Sigmoid colon (tissue), 7 donors: ENCODE measurements at places on chromosomes 12 and 14.
A peak's percentile ranks its signal among the peaks of the same experiment; 100 is the strongest.

DNA sequence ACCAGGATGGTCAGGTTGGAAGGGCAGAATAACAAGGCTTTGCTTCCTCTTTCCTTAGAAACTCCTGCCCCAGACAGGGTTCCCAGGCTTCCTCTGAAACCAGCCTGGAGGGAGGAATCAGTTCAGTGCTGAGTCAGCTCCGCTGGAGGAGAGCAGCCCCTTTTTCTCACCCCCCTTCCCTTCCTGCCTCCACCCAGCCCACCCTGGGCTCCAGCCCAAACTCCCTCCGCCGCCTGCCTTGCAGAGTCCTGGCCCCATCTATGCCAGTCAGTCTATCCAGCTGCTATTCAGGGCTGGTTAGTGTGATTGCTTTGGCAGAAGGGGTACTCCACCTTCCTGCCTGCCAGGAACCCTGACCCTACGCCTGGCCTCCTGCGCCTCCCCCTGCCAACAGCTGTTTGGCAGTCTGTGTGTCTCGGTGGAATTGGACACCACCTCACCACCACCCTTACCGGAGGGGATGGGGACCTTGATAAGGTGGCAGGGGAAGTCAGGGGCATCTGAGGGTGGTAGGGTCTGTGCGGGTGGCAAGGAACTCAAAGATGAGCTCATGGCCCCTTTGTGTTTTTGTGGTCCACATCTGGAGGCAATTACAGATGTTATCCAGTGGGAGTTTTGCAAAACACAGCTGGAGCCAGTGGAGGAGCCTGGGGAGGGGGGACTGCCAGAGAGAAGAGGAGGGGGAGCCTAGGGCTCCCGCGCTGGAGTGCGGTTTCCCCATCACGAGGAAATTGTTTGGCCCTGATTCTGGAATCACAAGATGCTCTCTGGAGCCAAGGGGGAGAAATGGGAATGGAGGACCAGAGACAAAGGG, 12.2 kb downstream of the MMP14 start:
- peak; percentile 95 for DNase-seq

DNA sequence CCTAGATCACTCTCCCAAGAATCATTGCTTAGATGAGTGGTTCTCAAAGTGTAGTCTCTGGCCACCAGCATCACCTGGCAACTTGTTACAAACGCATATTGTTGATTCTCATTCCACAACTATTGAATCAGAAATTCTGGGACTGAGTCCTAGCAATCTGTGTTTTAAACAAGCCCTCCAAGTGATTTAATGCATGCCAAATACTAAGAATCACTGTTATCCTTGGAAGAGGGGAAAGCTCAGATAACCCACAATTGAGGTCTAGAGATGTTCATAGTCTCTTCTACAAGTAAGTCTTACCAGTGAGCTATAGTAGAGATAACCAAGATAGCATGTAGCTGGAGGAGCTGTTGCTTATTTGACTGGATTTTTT, 666.6 kb downstream of the DIO2 start:
- DNase-seq: no peak

GRCh38 chr12:122880668-122881067, 15.3 kb downstream of the VPS37B start:
- no peak for DNase-seq

DNA sequence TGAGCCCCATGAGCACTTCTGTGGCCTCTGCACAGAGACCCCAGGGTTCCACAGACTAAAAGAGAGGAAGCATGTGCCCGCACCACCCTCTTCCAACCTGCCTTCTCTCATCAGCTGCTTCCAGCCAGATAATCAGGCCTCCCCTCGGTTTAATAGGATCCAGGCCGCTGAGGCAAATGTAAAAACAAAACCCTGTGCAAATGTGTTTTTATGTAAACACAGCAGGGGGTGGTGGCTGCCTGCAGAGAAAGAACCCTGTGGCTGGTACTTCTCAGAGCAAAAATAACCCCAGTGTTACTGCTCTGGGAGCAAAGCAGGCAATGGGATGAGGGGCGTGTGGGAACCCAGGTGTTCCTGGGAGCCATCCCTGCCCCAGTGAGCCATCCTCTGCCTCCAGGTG, 46.2 kb downstream of the WSCD2 start:
- no peak for DNase-seq

DNA sequence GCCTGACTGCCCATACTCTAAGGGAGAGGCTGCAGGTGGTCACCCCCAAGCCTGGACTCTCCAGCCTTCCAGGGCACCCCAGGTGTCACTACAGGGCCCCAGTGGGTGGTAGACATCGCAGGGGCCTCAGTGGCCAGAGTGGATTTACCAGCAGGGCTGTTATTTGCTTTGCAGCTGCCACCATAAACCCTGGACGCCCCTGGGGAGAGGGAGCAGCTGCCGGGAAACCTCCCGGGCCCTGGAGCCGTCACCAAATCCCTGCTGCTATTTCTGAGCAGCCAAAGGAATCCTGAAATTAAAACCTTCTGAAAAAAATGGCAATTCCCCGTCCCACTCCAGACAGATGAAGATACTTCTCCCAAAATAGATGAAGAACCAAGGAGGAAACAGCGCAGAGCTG, 13.9 kb downstream of the TMEM119 start:
- DNase-seq: no peak

- DNase-seq: no peak
These were observed 384.3 kb downstream of the ADAMTS20 start for GRCh38 chr12:43167691-43168090.

- no peak for DNase-seq
These were observed 239.9 kb downstream of the TMTC2 start for GRCh38 chr12:82926630-82927029.

DNA sequence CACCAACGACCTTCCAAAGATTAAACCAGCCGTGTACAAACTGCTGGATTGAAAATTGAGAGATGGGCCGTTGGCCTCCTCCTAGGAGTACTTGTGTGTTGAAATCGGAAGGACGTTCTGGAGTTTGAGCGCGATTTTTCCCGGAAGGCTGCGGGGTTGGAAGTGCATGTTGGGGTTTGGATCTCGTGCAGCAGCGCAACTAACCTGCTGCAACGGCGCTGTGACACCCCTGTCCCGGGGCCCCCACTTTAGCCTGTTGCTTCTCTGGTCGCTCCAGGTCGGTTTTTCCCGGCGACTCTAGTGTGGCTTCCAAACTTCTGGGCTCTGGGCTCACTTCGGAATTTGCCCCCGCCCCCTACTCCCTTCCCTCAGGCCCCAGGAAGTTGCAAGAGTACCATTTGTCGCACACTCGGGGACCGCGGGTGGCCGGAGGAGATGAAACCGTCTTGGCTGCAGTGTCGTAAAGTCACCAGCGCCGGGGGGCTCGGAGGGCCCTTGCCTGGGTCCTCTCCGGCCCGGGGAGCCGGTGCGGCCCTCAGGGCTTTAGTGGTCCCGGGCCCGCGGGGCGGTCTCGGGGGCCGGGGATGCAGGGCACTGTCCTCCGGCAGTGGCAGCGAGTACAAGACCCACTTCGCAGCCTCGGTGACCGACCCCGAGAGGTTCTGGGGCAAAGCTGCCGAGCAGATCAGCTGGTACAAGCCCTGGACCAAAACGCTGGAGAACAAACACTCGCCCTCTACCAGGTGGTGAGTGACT, at the start of gene ACSS3:
ACSS3 (plus strand) TSS at position 394 of the 756 bp plus-strand sequence; CDS start at position 436, 42 bp downstream.
- DNase-seq: peak; percentile 74

- no peak for DNase-seq
These were observed 98.6 kb downstream of the MYF5 start for GRCh38 chr12:80815351-80815750.

- DNase-seq: peak; percentile 85
These were observed 100.5 kb downstream of the LRRC74A start for GRCh38 chr14:76926521-76927251.

- DNase-seq: no peak
These were observed 18.6 kb upstream of the PRKAB1 start for GRCh38 chr12:119649202-119649808.

GRCh38 chr12:109033239-109034196, 12.7 kb upstream of the SVOP start:
- no peak for DNase-seq

GRCh38 chr12:123478762-123479161, 20.8 kb downstream of the SNRNP35 start:
- DNase-seq: no peak

GRCh38 chr14:59406454-59407245, 58.5 kb downstream of the GPR135 start:
- DNase-seq: no peak

- DNase-seq: no peak
These were observed 26.1 kb downstream of the NRXN3 start for GRCh38 chr14:78196323-78196722.

DNA sequence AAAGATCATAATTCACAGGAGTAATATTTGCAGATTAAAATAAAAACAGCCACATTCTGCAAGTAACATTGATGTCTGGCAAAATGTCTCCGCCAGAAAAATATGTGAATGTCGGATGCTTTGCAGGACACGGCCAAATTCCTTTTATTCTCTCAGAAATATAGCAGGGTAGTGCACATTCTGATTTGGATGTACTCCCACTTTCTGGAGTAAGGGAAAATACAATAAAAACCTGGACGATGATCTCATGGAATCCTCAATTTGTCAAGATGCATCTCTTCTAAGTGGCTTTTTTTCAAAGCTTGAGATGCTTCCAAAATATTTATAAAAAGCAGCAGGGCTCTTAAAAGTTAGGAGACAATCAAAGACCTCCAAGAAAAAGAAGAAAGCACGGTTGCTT, 133.3 kb downstream of the TBX5 start:
- no peak for DNase-seq

GRCh38 chr14:24316597-24316950, 5.3 kb downstream of the LTB4R start:
- DNase-seq: peak; percentile 59

DNA sequence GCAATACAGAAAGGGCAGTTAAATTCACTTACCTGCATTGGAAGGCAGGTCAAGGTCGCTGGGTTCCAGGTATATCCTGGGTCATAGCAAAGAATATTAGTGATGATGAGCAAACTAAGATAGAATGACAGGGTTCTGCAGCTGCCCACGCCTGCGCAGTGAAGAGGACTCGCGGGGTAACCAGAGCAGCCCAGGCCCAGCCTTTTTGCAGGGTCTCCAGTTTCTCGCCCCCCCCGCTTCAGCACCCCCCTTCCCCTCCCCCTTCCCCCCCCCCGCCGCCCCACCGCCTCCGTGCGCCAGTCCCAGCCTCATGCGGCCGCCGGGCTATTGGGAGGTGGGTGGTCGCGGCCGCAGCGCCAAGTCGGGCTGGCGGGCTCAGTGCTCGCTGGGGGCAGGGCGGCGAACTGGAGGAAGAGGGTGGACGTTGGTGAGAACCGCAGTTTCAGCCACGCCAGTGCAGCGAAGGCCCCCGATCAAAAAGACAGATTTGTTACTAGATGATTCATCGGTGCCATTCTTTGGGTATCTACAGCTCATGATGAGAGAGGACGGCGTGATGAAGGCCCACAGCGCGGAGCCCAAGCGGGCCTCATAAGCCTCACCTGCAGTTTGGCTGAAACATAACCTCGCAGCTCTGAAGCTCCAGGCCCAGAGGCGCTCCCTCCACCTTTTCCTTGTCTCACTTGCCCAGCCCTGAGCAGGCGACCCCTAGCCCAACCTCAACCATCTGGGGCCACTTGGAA, 20.2 kb downstream of the SLC2A3 start:
- no peak for DNase-seq
